Head of caudate nucleus (tissue), 42 donors: ENCODE measurements at places on chromosomes 1 and 21.

- DNase-seq = no peak
Observed at GRCh38 chr21:41664881-41665765, 101.7 kb downstream of the RIPK4 start.

DNA sequence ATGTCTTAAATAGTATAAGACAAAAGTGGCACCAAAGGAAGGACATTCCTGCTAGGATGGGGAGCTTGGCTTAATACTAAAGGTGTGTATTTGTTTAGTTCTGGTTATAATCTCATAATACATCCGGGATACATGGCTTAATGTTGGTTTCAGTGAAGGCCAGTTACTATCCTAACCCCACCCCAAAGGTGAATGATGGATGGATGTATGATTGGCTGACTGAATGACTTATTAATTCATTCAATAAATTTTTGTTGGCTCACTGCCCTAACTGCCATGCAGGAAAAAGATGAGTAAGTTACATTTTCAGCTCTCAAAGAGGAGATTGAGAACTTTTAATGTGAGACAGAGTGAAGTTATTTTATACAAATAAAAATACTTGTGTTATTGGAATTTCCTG lies 52.2 kb downstream of the PHACTR4 start:
- DNase-seq = no peak

GRCh38 chr21:31158789-31159581 lies 120.7 kb upstream of the KRTAP19-8 start:
- no peak for DNase-seq

- no peak for DNase-seq
Observed at GRCh38 chr1:21338573-21339355, 48.5 kb upstream of the ECE1 start.

GRCh38 chr21:35521293-35521692 lies 472.2 kb upstream of the RUNX1 start:
- no peak for DNase-seq

DNA sequence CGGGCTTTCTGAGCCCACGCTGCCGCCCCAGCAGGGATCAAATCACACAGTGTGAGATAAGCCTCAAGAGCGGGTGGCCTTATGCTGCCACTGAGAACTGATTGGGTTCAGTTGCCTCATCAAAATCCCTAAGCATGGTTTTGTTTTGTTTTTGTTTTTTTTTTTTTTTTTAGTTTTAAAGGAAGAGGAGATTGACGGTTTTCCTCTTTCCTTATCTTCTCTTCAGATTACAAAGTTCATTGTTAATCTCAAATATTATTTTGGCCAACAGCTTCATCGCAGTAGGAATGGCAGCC lies 651 bp downstream of the COA6 start:
- no peak for DNase-seq

GRCh38 chr21:42397746-42398394 lies 2.0 kb upstream of the TMPRSS3 start:
- no peak for DNase-seq

GRCh38 chr1:43376723-43377235 lies 9.0 kb upstream of the ELOVL1 start:
- DNase-seq = no peak

DNA sequence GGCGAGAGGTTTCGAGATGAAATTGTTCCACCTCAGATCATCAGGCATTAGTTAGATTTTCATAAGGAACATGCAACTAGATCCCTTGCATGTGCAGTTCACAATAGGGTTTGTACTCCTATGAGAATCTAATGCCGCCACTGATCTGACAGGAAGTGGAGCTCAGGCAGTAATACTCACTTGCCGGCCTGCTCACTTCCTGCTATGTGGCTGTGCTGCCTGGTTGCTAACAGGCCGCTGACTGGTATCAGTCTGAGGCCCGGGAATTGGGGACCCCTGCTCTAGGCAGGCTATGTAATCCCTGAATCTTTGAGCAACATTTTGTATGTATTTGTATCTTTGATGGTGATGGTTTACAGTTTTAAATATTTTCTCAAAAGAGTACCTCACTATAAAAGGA lies 32.5 kb downstream of the XKR8 start:
- no peak for DNase-seq

DNA sequence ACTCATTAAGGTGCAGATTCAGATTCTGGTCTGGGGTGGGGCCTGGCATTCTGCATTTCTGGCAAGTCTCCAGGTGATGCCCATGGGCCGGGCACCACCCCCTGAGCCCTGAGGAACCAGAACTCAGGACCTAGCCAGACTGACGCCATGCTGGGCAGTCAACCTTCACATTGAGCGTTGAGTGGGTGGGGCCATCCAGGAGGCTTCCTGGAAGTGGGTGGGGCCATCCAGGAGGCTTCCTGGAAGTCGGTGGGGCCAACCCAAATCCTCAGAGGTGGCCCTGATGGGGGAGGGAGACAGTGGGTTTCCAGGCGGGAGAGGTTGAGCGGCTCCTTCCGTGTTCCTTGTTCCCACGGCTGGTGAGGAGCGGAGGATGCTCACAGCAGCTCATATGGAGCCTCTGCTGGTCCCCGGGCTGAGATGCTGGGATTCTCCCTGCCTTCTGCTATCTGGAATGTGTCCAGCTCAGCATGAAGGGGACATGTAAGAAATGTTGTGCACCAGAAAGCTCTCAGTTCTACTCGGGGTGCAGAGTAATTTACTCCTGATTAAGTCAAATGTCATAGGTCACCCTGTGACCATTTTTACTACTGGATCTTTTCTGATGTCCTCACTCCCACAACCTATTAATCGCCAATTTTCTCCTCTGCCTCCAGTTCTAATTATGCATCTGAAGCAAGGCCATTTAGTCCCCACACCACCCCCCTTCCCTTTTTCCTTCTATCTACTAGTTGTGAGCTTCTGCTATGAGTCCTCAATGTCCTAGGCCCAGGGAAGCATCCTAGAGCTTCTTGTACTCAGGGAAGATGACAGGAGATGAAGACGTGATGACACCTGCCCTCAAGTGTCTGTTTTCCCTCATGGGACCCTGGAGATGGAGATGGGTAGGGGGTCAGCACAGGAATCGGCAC lies 435.4 kb downstream of the PTPRU start:
- DNase-seq = peak; percentile 7

GRCh38 chr1:76092812-76093211 lies 18.3 kb downstream of the ST6GALNAC3 start:
- no peak for DNase-seq

- DNase-seq = peak; percentile 47
Observed at GRCh38 chr1:37752583-37753471, 12.1 kb downstream of the EPHA10 start.

GRCh38 chr21:38818325-38818723 lies 12.6 kb downstream of the ETS2 start:
- DNase-seq = no peak

- no peak for DNase-seq
Observed at GRCh38 chr1:67724928-67725560, 40.0 kb downstream of the GADD45A start.

GRCh38 chr1:13769212-13769611 lies 69.2 kb downstream of the PRDM2 start:
- DNase-seq = no peak

DNA sequence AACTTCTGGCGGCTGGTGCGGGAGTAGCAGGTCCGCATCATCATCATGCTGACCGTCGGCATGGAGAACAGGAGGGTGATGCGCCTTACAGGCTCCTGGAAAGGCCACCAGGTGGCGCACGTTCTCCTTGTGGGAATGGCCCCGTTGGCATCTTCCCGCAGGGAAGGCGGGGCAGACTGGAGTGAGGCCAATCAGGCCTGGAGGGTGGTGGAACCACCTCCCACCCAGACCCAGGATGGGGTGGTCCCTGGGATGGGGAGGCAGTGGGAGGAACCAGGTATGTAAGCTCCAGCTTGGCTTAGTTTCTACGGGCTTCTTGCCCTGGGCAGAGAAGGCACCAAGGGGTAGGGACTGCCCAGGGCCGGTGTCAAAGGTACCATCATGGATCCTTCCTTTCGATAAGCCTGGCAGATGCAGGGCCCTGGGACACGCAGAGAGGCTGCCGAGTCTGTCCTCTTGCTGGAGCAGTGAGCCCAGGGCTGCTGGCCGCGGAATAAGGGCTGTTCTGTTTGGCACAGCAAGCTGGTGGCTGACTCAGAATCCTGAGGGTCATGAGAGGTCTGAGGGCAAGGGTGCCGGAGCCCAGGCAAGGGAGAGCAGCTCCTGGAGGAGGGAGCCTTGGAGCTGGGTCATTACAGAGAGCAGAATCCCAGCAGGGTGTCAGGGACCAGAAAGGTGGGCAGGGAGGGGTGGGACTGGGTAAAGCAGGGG lies 8.7 kb upstream of the LGR6 start:
- peak; percentile 85 for DNase-seq

GRCh38 chr1:31647106-31647505 lies 2.4 kb upstream of the PEF1 start:
- DNase-seq = no peak

DNA sequence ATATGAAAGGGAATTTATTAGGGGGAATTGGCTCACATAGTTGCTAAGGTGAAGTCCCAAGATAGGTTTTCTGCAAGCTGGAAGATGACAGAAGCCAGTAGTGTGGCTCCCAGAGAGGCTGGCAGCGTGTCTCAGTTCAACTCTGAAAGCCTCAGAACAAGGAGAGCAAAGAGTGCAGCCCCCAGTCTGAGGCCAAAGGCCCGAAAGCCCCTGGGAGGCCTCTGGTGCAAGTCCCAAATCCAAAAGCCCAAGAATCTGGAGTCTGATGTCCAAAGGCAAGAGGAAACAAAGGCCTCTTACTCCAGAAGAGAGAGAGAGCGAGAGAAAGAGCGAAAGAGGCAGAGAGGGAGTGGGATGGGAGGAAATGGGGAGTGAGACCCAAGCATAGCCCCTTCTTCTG lies 18.3 kb downstream of the KCNA2 start:
- DNase-seq = no peak

DNA sequence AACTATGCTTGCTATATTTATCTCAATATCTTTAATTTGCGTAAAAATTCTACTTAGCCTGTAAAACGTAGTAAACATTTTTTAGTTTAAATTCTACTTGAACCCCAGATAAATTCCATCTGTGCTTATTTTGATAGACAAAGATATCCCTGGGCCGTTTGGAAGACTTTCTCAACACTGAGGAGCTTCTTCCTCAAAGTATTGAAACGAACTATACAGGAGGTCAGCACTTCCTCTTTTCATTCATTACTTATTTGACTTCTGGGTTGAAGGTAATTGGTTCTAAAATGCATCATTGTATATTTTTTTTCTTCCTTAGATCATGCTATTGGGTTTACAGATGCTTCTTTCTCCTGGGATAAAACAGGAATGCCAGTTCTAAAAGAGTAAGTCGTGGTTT lies 74.7 kb downstream of the HSPA13 start:
- DNase-seq = no peak

DNA sequence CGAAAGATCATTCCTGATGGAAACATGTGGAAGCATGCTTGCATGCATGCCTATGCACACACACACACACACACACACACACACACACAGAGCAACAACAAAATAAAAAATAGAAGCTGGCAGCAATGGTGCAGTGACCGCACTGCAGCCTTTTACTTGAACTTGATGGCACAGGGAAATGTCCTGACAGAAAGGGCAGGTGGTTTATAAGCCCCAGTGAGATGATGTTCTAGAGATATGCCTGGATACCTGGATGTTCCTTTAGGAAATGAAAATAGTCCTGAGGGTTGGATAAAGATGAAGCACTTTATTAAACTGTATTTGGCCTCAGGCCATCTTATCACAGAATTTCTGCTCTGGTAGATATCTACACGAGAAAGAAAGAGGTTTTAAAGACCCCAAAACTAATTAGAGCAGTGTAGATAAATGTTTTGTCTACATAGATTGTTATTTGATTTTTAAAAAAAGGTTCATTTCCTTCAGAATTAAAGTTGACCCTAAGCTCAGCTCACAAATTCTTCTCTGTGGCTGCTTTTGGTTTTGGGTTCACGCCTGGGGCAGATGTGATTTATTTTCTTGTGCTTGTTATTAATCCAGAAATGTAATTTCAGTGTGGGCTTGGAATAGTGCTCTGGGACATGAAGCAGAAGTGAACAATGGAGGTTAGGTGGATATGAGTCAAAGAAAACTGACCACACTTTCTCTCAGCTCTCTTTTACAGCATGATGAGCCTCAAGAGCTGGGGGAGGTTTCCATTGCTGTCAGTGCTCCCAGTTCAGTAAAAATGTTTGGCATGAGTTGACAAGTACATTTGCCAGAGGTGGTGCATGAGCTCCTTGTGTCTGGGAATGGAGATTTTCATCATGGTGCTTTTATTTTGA lies 22.9 kb downstream of the ADAM30 start:
- DNase-seq = no peak

DNA sequence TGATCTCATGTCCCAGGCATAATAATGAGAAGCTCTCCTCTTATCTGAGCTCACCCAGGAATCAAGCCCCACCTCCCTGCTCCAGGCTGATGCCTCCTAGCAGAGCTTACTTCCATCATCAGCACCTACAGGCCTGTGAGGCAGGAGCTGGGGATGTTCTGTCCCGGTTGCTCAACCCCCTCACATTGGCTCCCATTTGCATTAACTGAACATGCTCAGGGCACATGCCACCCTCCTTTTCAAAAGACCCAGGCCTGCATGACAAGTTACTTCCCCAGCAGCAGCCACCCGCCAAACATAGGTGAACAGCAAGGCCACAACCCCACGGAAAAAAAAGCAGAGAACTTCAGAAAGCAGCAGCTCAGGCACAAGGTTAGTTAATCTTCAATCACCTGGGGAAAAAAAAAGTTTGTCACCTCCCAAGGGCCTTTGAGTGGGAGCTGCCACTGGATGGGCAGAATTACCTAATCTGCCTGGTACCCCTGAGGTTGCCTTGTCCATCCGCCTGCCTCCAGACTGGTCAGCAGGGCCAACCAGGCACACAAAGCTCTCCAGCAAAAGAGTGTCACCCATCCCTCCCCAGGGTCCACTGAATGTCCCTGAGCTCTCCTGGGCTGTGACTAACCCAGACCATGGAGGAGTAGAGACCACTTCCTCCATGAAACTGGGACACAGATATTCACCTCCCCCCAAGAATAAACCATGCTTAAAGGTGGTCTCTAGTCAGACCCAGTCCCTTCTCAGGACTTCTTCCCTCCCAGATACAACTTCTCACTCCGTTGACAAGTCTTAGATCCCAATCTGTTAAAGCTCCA lies 4.4 kb downstream of the KCNN3 start:
- peak; percentile 85 for DNase-seq

DNA sequence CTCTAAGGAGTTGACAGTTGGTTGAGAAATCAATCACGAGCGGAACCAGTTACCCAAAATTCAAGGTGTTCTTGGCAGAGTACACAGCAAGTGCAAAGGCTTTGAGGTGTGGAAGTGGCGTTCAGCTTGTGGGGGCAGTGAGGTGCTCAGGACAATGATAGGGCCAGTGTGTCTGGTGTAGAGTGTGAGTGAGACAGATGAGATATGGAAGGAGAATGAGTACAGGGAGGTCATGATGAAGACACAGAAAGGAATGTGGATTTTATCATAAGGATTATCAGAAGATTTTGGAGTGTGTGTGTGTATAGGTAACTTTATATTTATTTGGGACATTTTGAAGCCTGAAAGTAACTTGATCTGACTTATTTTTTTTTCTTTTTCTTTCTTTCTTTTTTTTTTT lies 40.9 kb downstream of the IFI44 start:
- DNase-seq = no peak

- no peak for DNase-seq
Observed at GRCh38 chr1:36166938-36167905, 11.3 kb downstream of the MAP7D1 start.
